ENCODE measurements at places on chromosomes 12 and 14.

- DNase-seq, result no peak
These were observed 30.4 kb upstream of the PPP2R5E start for GRCh38 chr14:63573581-63573980.

GRCh38 chr12:43281563-43281962 is 270.4 kb downstream of the ADAMTS20 start:
- DNase-seq, result no peak

DNA sequence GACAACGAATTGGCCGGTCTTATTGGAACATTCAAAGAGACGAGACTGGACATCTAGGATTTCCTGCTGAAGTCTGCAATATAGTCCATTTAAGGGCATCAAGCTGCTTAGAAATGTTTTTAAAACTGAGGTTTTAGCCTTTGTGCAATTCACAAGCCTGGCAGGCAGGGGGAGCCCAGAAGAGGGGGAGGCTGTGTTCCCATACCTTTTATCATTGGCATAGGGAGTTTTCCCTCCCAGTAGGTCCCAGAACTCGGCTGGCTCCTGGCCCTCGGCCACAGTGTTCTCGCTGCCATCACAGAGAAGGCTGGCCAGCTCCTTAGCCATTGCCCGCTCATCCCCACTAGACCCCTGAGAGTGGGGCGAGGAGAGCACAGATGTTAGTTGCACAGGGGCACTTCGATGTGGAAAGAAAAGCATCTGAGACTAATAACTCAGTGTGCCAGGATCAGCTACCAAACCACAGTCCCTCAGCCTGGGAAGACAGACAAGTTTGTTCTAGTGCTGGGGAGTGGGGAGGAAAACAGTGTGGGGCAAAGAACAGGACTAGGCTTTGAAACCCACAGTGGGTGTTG is 15.1 kb downstream of the AVIL start:
- DNase-seq, result peak; percentile 23

DNA sequence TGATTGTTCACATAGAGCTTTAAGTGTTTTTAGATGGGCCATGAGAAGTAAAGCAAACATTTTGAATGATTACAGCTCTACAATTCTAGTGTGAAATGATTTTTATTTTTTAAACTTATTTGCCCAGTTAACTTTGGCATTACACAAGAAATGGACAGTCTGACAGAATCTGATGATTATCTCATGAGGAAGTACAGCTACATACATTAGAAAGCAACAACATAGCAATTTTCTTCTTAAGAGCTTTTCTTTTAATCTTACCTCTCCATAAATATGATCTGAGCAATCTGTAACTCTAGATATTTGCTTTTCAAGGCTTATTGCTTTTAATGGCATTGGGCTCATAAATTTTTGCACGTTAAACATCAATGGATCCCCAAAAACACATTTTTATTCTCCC is 26.5 kb upstream of the PPP1R12A start:
- no peak for DNase-seq

DNA sequence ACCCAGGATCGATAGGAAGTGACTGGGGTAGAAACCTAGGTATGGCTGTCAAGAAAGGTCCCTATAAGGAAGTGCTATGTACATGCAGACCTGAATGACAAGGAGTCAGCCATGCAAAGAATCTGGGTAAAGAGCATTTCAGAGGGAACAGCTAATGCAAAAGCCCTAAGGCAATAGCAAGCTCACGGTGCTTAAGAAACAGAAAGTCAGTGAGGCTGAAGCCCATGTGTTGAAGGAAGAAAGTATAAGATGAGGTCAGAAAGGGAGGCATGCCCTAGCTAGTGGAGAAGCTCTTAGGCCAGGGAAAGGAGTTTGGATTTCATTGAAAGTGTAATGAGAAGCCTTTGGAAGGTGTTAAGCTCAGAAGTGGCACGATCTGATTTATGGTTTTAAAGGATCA is 6.0 kb upstream of the ADCY6 start:
- no peak for DNase-seq

GRCh38 chr12:129101404-129101803 is 248.1 kb downstream of the GLT1D1 start:
- DNase-seq, result no peak

GRCh38 chr12:52499806-52500560 is 6.9 kb upstream of the KRT6A start:
- no peak for DNase-seq

All from HCT116 (cell line).